Foreskin keratinocyte (primary cell): ENCODE measurements at places on chromosomes 16 and 17. TPM values are rescaled to one million over a fixed set of nuclear protein-coding genes. Genes with fewer than 3 reads are reported as not detected.

The MLYCD gene
- 1.1 and 1.2 TPM in 2 replicates for total RNA-seq

DNA sequence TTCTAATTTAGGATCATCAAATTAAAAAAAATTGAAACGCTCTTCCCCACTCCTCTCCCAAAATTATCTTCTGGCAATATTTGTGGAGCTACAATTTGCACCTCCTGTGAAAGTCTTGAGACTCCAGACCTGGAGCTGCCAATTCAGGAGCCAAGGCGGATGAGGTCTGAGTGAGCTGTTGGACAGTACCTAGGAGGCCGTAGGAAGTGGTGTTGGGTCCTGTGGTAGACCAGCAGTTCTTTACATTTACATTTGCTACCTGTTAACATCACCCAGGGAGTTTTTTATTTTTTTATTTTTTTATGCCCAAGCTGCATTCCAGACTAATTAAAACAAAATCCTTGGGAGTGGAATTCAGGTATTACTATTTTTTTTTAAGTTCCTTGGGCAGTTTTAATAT lies 271.0 kb downstream of the PHKB start:
- DNase-seq = no peak

GRCh38 chr16:78620291-78620690 lies 520.8 kb downstream of the WWOX start:
- no peak for DNase-seq

DNA sequence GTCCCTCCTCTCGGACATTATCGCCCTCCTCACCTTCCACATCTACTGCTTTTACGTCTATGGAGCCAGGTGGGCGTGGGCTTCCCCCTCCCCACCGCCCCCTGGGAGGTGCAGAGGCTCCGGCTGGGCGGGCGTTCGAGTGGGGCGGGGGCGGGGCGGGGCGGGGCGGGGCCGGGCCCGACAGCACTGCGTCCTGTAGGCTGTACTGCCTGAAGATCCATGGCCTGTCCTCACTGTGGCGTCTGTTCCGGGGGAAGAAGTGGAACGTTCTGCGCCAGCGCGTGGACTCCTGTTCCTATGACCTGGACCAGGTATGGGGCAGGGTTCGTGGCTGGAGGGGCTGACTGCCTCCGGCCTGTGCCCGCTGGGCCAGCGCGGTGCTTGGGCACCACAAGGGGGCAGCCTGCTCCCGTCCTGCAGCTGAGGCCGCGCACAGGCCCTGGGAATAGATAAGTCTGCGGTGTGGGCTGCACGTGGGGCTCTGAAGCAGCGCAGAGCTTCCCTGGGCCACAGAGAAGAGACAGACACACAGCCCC lies 9.2 kb downstream of the PIGQ start:
- DNase-seq = no peak
